Stomach (tissue), 19 donors: ENCODE measurements at places on chromosomes 11 and 22. TPM values are rescaled to one million over a fixed set of nuclear protein-coding genes. Genes with fewer than 3 reads are reported as not detected.

GRCh38 chr11:108916935-108917334 is 252.1 kb downstream of the DDX10 start:
- DNase-seq, result no peak

DNA sequence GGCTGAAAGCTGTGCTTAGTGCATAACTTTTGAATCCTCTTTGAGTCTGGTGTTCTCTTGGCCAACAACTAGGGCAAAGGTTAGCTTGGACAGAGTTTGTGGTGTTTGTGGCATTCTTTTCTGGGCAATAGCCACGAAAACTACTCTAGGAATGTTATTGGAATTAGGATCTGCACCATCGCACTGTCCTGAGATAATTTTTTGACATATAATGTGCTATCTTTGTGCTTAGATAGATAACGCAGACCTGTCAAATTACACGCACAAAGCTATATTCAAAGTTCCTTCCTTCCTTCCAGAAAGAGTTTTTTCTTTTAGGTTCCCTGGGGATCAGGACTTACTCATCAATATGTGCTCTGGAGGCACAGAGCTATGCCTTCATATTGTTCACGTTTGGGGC is 166.8 kb upstream of the MTMR2 start:
- no peak for DNase-seq

DNA sequence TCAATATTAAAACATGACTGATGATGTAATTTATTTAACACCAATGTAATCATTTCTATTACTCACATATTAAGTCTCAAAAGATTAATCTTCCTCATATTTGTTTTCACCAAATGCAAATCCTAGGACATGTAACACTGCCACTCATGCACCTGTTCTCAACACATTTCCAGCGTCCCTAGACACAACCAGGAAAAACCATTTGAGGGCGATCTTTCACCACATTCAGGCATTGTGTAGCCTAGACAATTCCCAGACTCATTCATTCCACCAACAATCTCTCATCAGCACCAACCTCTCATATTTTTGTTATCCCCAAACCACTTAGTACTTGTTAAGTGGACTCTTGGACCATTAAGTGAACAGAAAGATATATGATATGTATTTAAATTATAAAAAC is 66.1 kb downstream of the SLC36A4 start:
- peak; percentile 21 for DNase-seq

PKNOX2 gene
- total RNA-seq, result 2.3 TPM

DNA sequence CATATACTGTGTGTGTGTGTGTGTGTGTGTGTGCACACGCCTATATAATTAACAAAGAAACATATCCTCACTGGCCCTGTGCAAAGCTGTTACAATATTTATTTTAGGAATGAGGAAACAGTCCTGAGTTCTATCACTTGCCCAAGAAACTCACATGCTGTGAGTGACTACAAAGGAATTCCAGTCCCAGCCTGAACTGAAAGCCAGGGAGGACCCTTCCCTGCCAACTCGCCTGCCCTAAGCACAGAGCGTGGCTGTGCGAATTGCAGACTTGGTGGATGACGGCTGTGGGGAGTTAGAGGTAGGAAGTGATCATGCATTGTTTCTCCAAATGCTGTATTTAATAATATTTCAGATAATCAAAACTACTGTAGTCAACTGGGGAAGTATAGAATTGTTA is 26.4 kb upstream of the CD5 start:
- peak; percentile 71 for DNase-seq

ZBTB16 gene
- total RNA-seq, result 169 TPM

KRTAP5-9 gene
- total RNA-seq, result not detected

- DNase-seq, result no peak
Observed at GRCh38 chr11:134349109-134349801, 17.5 kb downstream of the GLB1L2 start.

MRGPRX3 gene
- total RNA-seq, result not detected

TOLLIP gene
- 55.4 TPM for total RNA-seq

DNA sequence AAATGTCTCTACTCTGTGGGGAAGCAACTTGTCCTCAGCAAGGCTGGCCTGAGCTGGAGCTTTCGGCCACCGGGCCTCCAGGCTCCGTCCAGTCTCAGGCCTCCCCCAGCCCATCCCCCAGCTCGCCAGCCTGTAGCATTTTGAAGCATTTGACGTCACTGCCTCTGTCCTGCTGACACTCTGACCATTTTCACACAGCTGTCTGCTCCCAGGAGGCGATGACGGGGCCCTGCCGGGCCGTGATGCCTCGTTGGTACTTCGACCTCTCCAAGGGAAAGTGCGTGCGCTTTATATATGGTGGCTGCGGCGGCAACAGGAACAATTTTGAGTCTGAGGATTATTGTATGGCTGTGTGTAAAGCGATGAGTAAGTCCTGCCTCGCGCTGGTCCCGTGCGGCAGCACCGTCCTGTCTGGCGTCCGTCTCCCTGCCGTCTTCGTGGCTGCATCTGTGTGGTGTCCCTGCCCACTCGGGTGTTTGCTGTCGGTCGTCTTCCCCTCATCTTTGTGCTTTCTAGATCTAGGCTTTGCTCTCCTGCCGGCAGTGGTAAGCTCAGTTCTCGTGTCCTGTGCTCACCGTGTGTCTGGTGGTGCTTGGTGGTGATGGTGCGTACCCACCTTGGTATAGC is 36.1 kb upstream of the ST14 start:
- no peak for DNase-seq

GRCh38 chr11:104073950-104074705 is 37.7 kb downstream of the DDI1 start:
- no peak for DNase-seq

DNA sequence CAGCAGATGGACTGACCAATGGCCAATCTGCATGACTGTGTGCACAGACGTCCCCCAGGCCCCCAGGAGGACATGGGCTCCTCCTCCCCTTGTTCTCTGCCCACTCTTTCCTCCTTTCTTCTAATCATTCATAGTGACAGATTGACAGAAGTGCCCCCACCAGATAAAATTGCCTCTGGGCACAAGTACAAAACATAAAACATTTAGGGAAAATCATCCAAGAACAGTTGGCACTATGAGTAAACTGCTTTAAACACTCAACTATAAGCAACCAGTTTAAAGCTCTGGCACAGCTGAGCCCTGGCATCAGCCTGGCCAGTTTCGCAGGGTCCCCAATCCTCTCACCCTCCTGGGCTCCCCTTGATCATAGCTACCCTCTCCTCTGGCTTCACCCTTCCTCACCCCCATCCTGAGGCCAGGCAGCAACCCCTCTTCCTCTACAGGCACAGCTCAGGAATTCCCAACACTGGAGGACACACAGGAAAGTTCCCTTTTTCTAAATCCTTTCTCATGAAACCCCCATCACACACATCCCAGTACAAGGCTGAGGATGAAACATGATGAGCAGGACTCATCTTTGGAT is 232.9 kb downstream of the BUD13 start:
- no peak for DNase-seq

DNA sequence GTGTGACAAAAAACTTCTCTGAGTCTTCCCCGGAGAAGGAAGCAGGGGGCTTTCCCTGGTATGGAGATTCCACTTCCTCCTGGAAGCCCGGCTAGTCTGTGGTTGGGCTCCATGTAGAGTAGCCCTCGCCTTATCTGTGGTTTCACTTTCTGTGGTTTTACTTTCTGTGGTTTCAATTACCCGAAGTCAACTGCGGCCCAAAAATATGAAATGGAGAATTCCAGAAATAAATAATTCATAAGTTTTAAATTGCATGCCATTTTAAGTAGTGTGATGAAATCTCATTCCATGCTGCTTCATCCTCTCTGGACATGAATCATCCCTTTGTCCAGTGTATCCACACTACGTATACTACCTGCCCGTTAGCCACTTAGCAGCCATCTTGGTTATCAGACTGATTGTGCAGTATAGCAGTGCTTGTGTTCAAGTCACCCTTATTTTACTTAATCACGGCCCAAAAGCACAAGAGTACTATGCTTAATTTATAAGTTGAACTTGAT is 275.0 kb upstream of the SESN3 start:
- no peak for DNase-seq

DNA sequence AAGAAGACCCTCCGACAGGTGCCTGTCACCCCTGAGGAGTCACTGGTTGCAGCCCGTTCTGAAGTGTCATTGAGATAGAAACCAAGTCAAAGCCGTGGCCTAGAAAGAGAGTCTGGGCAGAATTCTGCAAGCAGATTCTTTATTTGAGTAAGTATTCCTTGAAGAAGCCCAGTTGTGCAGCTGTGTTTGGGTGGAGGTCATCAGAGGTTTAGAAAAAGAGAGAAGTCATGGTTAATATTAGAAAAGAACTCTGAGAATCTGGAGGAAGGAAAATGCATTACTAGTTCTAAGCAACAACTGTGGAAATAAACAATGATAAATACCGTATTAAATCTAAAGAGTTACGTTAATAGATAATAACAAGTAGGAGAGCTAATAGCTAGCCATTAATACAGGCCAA is 118.8 kb upstream of the KIRREL3 start:
- DNase-seq, result no peak

DNA sequence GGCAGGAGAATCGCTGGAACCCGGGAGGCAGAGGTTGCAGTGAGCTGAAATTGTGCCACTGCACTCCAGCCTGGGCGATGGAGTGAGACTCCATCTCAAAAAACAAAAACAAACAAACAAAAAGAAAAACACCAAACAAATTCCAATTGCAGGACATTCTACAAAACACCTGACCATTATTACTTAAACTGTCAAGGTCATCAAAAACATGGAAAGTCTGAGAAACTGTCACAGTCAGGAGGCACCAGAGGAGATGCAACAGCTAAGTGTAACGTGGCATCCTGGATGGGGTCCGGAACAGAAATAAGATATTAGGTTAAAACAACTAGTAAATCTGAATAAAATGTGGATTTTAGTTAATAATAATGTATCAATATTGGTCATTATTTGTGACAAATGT is 914 bp upstream of the DNAJB13 start:
- no peak for DNase-seq

DNA sequence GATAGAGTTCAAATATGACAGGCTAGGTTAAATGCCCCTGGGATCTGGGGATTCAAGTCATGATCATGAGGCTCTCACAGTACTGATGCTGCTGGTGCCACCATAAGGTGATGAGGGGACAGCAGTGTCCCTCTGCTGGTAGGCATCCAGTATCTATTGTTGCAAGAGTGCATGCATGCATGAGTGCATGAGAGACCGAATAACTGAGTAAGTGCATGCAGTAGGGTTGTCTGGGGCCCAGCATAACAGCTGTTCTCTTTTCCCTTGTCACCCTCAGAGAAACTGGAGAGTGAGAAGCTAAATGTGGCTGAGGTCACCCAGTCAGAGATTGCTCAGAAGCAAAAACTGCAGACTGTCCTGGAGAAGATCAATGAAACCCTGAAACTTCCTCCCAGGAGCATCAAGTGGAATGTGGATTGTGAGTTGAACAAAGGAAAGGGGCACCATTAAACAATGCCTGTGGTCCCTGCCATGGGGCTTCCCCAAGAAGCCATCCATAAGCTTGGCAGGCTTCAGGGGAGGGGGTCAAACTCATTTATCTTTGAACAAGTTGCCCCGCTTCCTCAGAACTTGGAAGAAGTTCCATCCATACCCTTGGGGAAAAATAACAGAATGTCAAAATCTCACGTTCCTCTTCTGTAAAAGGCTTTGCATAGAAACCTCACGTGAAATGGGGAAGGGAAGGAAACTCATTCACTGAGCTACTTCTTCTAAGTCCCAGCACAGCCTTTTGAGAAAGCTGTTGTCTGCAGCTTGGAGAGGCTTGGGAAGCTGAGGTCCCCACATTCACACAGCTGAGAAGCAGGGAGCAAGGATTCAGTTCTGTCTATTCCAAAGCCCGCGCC is 119.0 kb downstream of the PARVA start:
- peak; percentile 32 for DNase-seq

HOATZ gene
- not detected for total RNA-seq
